ENCODE measurements at places on chromosomes 6 and 20. TPM values are rescaled to one million over a fixed set of nuclear protein-coding genes. Genes with fewer than 3 reads are reported as not detected.

The MEI4 gene
- total RNA-seq, result not detected

The GRM1 gene
- total RNA-seq, result not detected

The LTB gene
- total RNA-seq, result 5.5 TPM

The TMEM151B gene
- total RNA-seq, result not detected

The IL20RA gene
- 4.6 TPM for total RNA-seq

The ENPP5 gene
- 8.6 TPM for total RNA-seq

The TSPO2 gene
- not detected for total RNA-seq

The EFCAB8 gene
- total RNA-seq, result 0.24 TPM

The MCCD1 gene
- not detected for total RNA-seq

GRCh38 chr6:9745966-9746365 lies 668.9 kb downstream of the TFAP2A start:
- DNase-seq, result no peak

- DNase-seq, result no peak
Measured at GRCh38 chr20:52127309-52127708, 64.3 kb downstream of the ZFP64 start.

GRCh38 chr20:48760403-48760983 lies 67.3 kb downstream of the PREX1 start:
- no peak for DNase-seq

GRCh38 chr20:9531581-9531980 lies 17.2 kb downstream of the LAMP5 start:
- DNase-seq, result no peak

GRCh38 chr6:125747589-125748405 lies 1.6 kb upstream of the HEY2 start:
- DNase-seq, result no peak

DNA sequence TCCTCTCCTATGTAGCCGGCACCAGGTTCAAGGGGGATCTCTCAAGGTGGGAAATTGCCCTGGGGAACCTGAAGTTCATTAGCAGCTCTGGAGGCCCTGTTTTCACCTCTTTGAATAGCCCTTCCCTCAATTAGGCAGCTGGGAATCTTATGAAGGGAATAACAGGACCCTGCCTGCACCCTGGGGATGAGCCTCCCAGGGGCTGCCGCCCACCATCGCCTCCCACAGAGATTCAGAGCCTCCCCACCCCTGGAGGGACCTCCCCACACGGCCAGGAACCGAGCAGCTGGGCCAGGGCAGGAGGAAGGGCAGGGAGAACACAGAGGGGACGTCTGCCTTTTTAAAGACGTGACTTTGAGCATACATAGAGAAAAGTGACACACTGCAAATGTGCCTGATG lies 4.6 kb upstream of the EEF1A2 start:
- no peak for DNase-seq

- DNase-seq, result no peak
Measured at GRCh38 chr6:34179106-34179720, 33.3 kb upstream of the GRM4 start.

DNA sequence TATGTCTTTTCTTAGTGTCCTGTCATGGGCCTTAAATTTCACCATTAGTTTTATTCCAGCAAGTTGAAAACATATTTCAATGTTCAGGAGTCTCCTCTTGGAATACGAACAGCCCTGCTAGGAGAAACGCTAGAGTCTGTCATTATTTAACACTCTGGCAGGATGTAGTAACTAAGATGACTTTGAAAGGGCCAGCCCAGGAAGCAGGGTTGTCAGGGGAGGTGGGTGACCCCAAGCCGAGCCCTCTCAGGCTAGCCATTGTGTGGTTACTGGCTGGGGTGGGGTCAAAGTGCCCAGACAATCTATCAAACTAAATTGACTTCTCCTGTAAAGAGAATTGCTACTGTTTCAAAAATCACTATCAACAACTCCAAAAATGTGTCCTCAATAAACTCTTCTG lies 67.8 kb downstream of the LY86 start:
- no peak for DNase-seq

DNA sequence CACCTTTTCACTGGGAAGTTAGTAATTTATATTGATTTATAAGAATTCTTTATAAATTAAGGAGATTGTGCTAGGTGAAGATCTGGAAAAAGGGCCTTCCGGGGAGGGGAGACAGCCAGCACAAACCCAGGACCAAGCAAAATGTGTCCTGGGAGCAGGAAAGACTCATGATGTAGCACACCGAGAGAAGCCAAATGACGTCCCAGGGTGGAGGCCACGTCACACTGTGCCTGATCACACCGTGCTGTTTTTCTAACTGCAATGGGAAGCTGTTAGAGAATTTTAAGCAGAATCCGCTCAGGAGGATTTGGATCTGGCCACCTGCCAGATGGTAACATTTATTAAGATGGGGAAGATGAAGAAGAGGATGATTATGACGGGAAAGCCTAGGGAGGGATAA lies 72.7 kb upstream of the AKAP12 start:
- DNase-seq, result no peak

GRCh38 chr20:59008715-59009336 lies 1.8 kb upstream of the CTSZ start:
- no peak for DNase-seq

GRCh38 chr20:5928836-5929715 lies 21.3 kb downstream of the TRMT6 start:
- DNase-seq, result no peak

DNA sequence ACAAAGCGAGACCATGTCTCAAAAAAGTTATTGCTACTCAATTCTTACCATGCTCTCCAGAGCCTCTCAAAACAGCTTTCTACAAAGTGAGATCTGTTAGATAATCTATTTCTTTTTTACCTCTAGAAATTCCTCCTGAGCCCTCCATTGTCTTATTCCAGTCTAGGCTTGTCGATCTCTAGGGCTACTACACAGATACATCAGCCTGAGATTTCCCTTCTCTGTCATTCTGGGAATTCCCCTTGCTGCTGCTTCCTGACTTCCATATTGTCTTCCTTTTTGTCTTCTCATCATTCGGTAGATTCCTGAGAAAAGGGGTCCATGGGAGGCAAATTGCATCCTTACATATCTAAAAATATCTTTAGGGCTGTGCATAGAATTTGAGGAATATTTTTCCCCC lies 75.6 kb upstream of the GNRH2 start:
- DNase-seq, result no peak

- DNase-seq, result no peak
Measured at GRCh38 chr20:1761116-1761515, 103.5 kb upstream of the SIRPG start.

GRCh38 chr6:117227245-117227962 lies 38.0 kb upstream of the VGLL2 start:
- no peak for DNase-seq

- no peak for DNase-seq
Measured at GRCh38 chr6:54680531-54680930, 166.0 kb upstream of the FAM83B start.

GRCh38 chr20:49558826-49559225 lies 9.1 kb downstream of the PTGIS start:
- DNase-seq, result no peak

- DNase-seq, result no peak
Measured at GRCh38 chr6:37382994-37383765, 29.4 kb downstream of the RNF8 start.

- DNase-seq, result no peak
Measured at GRCh38 chr6:10633216-10633615, 61.2 kb downstream of the C6orf52 start.

- no peak for DNase-seq
Measured at GRCh38 chr20:7912551-7912950, 27.7 kb downstream of the HAO1 start.

GRCh38 chr6:163945808-163946207 lies 531.3 kb downstream of the QKI start:
- no peak for DNase-seq

- peak; percentile 10 for DNase-seq
Measured at GRCh38 chr20:64131406-64131805, 24.0 kb upstream of the NPBWR2 start.

DNA sequence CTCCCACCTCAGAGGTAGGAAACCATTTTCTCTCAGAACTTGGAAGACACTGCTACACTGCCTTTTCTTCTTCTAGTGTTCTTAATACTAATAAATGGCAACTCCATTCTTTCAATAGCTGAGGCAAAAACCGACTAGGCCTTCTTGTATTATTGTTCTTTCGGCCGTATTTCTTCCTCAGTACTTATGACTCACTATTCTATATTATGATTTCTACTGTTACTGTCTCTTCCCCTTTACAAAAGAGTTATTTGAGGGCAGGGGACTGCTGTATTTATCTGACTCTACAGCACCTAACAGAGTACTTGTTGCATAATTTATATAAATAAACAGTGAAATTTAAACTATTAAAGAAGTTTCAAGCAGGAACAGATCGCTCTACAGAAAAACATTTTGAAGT lies 3.1 kb downstream of the DNAAF9 start:
- DNase-seq, result no peak

GRCh38 chr20:62227591-62227976 lies 7.5 kb upstream of the HRH3 start:
- no peak for DNase-seq

GRCh38 chr6:75278474-75279077 lies 6.0 kb downstream of the TMEM30A start:
- no peak for DNase-seq

All from omental fat pad (tissue), 4 donors.